Stimulated activated CD8-positive, alpha-beta memory T cell treated with anti-CD3 and anti-CD28 coated beads, Interleukin-4, amount 100 ng/mL, for 1 hour (primary cell): ENCODE measurements at places on chromosomes 7 and 10.

GRCh38 chr10:71799112-71799511 lies 25.8 kb upstream of the VSIR start:
- no peak for DNase-seq

DNA sequence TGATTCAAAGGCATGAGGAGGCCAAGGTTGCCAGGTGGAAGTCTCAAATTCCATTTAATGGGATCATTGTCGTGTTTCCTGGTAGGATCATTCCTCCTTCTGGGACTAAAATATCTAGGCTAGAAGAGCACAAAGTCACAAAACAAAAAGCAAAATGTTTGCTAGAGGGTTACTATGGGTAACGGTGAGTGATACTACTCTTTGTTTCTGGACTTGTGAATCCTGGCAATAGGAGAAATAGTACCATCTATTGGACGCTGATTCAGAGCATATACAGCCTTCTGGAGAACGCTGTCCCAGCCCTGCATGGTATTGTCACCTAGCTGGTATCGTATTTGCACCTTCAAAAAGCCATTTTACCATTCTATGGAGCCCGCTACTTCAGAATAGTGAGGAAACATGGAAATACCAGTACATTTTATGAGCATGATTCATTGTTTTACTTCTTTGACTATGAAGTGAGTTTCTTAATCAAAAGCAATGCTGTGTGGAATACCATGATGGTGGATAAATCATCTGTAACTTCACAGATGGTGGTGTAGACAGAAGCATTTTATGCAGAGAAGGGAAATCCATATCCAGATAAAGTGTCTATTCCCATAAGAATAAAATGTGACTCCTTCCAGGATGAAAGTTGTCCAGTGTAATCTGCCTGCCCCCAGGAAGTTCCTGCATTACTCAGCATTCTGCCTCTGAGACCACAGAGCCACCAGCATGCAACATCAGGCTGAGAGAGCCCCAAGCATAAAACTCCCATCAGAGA lies 361.0 kb downstream of the ETV1 start:
- DNase-seq: no peak

GRCh38 chr7:76023002-76023401 lies 24.8 kb downstream of the STYXL1 start:
- no peak for DNase-seq

GRCh38 chr10:56472978-56473377 lies 111.9 kb upstream of the ZWINT start:
- no peak for DNase-seq

- DNase-seq: no peak
Observed at GRCh38 chr7:43922726-43923125, 3.5 kb upstream of the UBE2D4 start.

DNA sequence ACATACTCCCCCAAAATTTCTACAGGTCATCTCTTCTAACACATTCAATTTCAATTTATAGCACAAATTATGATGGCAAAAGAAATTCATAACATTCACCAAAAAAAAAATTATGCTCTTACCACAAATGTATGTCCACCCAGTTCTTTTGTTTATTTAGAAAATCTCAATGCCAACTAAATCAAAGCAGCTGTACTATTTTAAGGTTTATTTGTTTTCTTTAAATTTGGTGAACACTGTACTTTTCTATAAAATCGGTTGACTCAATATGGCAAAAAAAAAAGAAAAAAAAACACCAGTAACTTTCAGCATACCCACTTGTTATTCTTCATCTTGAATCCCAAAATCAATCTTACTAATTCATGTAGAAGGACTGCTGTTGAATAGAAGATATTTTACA lies 225.7 kb downstream of the AGMO start:
- DNase-seq: no peak

DNA sequence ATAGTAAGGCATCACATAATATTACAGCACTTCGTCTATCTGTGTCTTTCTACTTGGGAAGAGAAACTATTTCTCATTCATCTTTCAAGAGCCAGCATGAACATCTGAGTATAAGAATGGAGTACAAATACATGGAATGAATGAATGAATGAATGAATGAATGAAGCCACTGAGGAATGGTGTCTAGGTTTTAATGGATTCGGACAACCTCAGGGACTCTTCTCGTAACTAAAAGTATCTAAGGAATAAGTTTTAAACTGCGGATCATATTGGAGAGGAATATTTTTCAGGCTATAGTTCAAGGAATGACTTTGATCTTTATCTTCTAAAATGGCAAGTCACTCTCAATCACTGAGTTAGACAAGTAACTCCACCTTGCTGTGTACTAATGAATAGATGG lies 199.0 kb downstream of the DOCK4 start:
- DNase-seq: no peak

DNA sequence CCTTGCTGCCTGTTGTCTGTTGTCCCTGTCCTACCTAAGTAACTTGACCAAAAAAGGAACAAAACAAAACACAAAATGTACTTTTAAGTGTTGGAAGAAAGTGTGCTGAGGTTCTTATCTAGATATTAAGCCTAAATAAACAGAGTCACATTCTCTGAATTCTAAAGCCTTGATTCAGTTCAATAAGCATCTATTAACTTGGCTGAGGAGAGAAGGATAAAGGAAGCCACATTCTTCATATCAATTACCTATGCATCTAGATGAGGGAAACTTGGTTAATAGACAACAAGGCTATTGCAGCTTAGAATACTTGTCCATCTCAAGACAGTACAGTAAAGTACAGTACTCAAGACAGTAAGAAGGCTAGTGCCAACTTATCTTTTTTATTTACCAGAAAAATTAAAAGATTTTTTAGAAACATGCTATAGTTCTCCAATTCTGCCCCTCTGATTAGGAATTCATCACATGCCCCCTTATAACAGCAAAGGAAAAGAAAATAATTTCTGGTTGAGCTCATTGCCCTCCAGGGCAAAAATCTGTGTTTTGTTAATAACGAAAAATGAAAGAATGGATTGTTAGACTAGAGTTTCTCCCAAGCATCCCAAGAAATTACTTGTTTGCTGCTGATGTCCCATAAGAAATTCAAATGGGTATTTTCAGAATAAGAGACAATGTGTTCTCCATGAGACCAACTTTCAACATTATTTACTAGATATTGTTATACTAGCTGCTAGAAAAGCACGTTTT lies 546.5 kb upstream of the SEMA3D start:
- DNase-seq: no peak

GRCh38 chr10:70051848-70052247 lies 798 bp upstream of the MACROH2A2 start:
- no peak for DNase-seq

GRCh38 chr10:9015447-9015846 lies 961.0 kb downstream of the GATA3 start:
- no peak for DNase-seq

DNA sequence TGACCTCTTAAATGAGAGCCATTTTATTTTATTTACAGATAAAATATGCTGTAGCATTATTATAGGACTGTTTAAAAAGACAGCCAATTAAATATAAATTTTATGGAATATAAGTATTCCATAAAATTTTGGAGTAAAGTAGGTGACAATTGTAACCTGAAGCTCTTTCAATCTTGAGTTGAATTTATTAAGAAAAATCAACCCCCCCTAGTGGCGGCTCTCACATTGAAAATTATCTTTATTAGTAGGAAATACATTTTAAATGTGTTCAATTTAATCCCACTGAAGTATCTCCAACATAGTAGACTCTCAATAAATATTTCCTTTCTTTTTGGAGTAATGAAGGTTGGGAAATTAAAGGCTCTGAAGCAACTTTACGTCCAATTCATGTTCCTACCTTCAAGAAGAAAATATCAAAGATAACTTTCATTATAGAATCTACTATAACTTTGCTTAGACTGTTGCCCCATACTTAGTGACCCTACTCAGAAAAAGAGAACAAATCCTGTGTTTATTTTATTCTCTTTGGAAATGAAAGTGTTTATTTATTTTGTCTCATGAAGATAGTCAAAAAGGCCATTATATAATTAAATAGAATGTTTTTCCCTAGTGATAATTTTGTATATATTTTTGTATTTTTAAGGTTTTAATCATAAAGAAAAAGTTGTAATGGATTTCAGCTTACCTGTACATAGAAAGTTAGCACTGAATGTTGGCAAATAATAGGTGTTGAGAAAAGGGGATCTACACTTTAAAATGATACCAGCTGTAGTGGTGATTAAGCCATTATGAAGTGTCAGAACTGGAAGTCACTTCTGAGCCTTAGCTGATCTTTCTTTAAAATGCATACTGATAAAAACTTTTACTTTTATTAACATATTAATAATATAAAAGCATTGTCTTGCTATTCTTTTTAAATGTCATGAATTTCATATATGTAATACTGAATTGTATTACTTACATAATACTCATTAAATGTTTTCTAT lies 3.3 kb downstream of the AHR start:
- DNase-seq: peak; percentile 21

DNA sequence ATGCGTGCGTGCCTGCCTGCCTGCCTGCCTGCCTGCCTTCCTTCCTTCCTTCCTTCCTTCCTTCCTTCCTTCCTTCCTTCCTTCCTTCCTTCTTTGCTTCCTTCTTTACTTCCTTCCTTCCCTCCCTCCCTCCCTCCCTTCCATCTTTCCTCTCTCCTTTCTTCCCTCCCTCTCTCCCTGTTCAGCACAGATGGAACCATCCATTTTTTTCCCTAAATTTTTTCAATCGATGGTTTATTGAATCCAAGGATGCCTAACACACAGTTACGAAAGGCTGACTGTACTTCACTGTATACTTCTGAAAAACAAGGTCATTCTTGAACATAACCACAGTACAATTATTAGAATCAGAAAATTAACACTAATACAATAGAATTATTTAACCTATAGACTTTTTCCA lies 53.8 kb downstream of the ABCA13 start:
- no peak for DNase-seq

- no peak for DNase-seq
Observed at GRCh38 chr10:11397980-11398580, 213.4 kb downstream of the USP6NL start.

DNA sequence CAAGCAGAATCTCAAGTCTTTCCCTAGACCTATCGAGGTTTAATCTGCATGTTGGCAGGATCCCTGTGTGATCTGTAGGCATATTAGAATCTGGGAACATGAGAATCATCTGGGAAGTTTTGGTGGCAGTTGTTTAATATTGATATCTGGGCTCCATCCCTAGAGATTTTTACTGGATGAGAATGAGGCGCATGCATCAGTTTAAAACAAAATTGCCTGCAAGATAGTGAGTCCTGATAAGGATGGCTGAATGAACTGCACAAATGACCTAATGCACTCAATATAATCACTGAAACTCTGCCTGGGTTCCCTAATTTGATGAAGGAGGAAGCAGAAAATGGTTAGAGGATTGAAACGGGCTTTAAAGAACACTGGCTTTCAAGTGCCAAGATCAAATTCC lies 218.0 kb downstream of the FGFR2 start:
- DNase-seq: no peak
